Stimulated activated CD4-positive, alpha-beta T cell treated with anti-CD3 and anti-CD28 coated beads, Interleukin-1b, Interleukin-23, amount 100 ng/mL, for 1 hour (primary cell): ENCODE measurements at places on chromosomes 4 and X.

GRCh38 chr4:108337923-108338322, 169.2 kb upstream of the LEF1 start:
- DNase-seq: no peak

- DNase-seq: no peak
Observed at GRCh38 chrX:13742397-13743176, 8.0 kb downstream of the OFD1 start.

DNA sequence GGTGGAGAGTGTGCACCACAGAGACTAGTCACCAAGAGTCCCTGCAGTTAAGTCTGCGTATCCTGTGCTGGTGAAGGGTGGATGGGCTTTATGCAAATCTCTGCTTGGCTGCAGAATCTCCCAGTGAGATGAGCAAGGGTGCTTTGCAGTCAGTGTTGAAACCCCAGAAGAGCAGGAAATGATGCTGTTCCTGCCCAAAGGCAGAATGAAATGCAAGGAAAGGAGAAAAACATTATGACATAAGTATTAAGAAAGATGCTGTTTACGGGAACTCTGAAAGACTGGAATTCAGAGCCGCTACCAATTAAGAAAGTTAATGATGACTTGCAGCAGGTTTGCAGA, 25.4 kb upstream of the ACSL1 start:
- no peak for DNase-seq

DNA sequence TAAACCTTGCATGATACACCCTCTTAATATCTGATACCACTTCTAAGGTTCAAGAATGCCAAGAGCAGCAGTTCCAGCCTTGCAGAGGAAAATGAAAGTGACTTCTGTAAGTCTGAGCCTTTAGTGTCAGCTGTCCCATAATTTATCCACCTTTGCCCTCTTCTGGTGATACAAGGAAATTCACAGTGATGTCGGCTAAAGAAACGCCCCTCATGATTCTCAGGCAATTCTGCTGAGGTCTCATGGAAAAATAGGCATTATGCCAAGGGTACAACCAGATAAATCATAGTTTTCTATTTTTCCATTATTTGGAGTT, 172.2 kb upstream of the CXCL13 start:
- no peak for DNase-seq

DNA sequence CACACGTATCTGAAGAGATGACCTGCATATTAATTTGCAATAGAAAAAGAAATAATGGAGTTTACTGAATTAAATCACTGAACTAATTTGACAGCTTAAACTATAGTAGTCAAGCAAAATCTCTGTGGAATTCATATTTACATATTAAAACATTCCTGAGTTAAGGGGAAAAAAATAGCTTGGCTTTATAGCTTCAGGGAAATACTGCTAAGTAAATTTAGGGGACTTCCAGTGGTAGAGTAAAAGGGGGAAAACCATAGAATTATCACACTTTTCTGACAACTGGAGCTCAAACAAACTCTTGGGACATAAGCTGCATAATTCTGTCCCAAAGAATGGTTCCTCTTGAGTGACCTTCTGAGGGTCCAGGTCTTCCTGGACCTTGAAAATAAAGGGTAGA, 28.6 kb upstream of the CCNI start:
- no peak for DNase-seq

GRCh38 chr4:144185086-144185485, 44.6 kb upstream of the GYPA start:
- no peak for DNase-seq

- no peak for DNase-seq
Observed at GRCh38 chr4:6355052-6355451, 85.4 kb downstream of the WFS1 start.

GRCh38 chr4:63618883-63619718, 790.1 kb downstream of the TECRL start:
- no peak for DNase-seq

DNA sequence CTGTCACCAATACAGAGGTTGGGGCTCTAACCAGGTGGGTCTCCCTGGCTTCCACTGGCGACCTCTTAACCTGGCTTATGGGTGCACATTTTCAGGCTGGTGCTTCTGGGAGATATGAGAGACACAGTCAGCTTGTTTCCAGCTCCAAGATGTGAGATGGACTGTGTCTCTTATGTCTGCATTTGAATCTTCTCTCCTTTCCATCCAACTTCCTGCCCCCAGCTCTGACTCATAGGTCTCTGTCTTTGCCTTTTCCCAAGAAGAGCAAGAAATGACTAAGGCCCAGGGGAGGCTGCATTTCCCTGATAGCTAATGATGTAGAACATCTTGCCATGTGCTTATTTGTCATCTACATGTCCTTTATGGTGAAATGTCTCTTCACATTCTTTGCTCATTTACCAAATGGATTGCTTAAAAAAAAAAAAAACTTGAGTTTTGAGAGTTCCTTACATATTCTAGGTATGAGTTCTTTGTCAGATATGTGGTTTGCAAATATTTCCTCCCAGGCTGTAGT, 3.2 kb upstream of the UXT start:
- DNase-seq: no peak

GRCh38 chrX:86455495-86455894, 307.2 kb downstream of the DACH2 start:
- DNase-seq: no peak

GRCh38 chr4:74391890-74392475, 27.0 kb downstream of the EREG start:
- no peak for DNase-seq

DNA sequence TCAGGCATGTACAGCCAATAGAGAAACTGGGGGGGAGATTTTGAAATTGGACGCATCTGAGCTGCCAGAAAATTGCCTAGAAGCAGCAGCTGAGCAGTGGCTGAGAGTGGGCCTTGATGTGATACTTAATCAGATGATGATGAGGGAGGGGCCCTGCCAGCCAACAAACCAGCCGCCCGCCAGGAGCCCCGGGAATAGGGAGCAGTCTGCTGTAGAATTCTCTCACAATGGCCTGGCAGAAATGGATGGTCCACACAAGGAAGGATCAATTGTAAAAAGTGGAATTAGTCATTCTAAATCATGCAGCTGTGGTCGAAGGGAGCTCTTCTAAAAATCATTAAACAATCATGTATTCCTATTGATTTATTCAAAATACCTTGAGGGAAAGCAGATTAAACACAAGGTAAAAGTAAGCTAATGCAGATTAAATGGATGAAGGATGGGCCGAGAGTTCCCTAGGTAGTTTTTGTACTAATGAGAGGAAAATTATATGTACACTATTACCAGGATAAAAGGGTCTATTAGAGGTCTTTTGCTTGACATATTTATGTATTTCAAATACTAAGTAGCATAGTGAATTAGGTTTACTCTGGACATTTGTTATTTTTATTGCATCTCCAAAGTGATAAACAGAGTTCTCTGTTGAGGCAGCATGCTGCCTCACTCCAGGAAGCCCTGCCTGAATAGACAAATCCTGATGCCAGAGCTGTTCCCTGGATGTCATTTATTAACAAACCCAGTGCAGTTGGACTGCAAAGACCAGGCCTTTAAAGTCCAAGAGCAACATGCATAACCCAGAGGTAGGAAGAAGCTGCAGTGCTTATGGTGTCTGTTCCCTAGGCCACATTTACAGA, 91.3 kb downstream of the NKX6-1 start:
- DNase-seq: no peak

GRCh38 chr4:158496030-158496741, 25.5 kb upstream of the RXFP1 start:
- no peak for DNase-seq

DNA sequence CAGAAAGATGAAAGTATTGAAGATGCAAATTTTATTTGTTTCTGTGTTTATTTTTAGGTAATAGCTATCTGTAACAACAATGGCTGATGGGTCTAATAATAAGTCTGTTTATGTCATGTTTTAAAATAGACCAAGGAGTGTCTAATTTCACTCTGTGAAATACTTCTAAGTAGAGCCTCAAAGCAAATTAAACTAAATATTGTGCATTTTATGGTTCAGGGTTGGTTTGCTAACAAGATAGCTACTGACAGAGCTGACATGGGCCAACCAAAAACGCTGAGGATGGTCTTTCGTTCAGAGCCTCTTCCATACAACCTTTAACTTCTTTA, 437.6 kb upstream of the CTSO start:
- DNase-seq: no peak

DNA sequence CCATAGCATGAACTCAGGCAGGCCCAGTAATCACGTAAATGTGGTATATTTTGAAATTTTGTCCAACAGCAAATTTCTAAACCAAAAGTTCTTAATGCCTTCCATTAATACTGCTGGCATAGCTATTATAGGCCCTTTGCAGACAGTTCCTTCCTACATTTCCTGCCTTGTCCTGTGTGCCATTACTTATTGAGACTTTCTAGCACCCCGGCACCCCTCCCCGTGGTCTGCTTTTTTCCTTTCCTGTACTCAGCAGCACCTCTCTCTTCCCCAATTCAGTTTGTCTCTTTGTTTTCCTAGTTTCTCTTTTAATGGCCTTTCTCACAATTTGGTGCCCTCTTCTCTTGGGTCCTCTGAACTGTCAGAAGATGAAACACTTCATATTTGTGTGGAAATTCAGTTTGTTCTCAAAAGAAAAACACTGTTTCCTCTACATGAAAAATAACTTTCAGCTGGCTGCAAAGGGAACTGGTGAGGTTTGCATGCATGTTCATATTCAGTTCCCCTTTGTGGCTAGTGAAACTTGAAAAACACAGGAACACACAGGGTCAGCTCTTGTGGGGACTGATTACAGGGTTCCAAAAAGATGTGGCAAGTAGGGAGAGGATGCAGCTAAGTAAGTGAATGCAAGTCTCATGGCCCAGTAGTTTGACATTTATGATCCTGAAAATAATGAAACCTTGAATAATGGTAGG, 17.1 kb downstream of the GPR34 start:
- no peak for DNase-seq

GRCh38 chr4:157196046-157196445, 24.5 kb upstream of the GRIA2 start:
- DNase-seq: no peak

- no peak for DNase-seq
Observed at GRCh38 chr4:170931321-170931720, 841.6 kb upstream of the AADAT start.

- DNase-seq: no peak
Observed at GRCh38 chr4:143251779-143252178, 67.1 kb downstream of the USP38 start.

DNA sequence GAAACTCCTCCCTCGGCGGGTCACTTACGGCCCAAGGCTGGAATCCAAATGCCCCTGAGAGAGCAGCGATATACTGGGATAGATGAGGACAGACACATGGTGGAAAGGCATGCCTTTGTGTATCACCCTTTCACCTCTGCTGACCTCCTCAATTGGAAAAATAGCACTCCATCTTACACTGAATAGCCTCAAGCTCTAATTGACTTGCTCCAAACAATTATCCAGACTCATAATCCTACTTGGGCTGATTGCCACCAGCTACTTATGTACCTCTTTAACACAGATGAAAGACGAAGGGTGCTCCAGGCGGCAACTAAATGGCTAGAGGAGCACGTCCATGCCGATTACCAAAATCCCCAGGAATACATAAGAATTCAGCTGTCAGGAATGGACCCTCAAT, 1142.2 kb downstream of the ARAP2 start:
- no peak for DNase-seq

- no peak for DNase-seq
Observed at GRCh38 chr4:104896660-104897645, 249.7 kb upstream of the TET2 start.
